GOT3 (cell line): ENCODE measurements at places on chromosomes 12 and 14.

DNA sequence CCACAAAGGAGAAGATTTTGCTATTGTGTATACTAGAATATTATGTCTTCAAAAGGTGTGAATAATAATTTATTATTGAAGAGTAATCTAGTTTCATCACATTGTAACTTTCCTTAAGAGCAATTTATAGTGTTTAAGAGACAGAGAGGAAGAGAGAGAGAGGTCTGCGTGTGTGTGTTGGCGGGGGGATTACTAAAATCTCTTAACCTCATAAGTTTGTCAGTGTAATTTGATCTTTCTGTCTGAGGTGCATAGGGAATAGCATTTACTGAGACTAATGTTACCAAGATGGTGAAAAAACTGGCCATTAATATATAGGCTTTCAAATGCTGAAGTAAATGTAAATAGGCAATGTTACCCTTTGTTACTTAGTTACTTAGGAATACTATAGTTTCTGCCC is 48.2 kb upstream of the BTG1 start:
- DNase-seq, result no peak

- no peak for DNase-seq
Observed at GRCh38 chr12:22828066-22828465, 203.1 kb downstream of the ETNK1 start.

DNA sequence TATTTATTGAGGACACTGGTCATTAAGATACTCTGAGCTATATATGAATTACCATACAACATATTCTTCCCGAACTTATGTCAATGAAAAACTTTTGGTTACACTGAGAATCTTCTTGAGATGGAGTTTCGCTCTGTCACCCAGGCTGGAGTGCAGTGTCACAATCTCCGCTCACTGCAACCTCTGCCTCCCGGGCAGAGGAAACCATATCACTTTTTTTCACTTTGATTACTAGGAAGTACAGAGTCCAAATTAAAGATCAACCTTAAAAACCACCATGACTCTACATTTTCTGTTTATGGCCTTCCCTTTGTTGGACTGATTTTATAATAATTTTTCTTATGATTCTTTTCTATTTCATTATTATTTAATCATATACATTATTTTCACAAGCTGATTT is 336.5 kb downstream of the FSCB start:
- DNase-seq, result no peak

DNA sequence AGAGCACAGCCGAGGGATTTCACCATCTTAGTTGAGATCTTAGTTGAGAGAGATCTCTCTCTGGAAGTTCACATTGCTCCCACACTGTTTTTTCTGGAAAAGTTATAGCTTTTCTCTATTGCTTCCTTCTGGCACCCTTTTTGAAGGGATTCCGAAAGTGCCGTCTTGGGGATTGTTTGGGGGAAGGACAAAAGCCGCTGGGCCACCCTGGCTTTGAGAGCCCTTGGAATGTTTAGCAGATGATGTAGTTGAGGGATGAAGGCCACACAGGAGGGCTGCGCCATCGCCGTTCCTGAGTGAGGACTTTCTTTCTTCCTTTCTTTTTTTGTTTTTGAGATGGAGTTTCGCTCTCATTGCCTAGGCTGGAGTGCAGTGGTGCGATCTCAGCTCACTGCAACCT is 17.7 kb downstream of the PLEKHG3 start:
- no peak for DNase-seq

DNA sequence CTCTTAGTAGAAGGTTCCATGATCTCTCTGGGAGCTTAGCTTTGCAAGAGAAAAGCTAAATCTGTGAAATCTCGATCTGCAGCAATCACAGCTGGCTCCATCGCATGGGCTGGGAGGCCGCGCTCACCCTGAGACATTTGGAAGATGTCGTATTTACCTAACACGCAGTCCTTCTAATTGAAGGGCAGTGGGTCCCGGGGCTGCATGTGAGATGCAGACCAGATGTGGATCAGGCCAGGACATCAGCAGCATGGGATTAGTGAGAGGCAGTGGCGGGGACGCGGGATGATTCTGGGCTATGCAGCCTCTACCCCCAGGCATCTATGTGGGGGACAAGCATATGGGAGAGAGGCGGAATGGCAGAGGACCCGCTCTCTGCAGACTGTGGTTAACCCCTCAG is 312.4 kb upstream of the RTL1 start:
- no peak for DNase-seq

- no peak for DNase-seq
Observed at GRCh38 chr12:104750061-104750460, 208.0 kb downstream of the SLC41A2 start.

DNA sequence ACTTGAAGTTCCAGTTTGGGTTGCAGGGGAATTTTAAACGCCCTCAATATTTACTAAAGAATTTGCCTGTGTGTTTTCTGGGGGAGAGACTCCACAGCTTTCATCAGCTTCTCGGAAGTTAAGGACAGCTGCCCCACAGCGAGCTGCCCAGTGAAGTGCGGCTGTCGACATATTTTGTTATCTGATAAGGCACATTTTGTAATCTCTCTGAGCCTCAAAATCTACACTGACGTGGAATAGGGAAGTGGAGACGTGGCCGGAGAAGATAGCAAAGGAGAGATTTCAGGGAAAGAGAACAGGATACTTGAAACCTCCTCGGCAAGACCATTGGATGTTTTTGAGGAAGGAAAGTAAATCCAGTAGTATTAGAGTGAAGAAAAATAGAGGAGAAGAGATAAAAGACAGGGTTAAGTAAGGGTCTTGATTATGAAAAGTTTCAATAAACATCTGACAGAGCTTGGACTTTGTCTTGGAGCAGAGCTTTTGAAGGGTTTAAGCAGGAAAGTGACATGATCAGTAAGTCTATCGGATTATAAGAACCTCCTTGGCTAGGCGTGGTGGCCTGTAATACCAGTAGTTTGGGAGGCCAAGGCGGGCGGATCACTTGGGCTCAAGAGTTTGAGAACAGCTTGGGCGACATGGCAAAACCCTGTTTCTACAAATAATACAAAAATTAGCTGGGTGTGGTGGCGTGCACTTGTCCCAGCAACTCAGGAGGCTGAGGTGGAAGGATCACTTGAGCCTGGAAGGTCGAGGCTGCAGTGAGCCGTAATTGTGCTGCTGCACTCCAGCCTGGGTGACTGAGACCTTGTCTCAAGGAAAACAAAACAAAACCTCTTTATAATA is 1.1 kb downstream of the POLR3B start:
- DNase-seq, result no peak

DNA sequence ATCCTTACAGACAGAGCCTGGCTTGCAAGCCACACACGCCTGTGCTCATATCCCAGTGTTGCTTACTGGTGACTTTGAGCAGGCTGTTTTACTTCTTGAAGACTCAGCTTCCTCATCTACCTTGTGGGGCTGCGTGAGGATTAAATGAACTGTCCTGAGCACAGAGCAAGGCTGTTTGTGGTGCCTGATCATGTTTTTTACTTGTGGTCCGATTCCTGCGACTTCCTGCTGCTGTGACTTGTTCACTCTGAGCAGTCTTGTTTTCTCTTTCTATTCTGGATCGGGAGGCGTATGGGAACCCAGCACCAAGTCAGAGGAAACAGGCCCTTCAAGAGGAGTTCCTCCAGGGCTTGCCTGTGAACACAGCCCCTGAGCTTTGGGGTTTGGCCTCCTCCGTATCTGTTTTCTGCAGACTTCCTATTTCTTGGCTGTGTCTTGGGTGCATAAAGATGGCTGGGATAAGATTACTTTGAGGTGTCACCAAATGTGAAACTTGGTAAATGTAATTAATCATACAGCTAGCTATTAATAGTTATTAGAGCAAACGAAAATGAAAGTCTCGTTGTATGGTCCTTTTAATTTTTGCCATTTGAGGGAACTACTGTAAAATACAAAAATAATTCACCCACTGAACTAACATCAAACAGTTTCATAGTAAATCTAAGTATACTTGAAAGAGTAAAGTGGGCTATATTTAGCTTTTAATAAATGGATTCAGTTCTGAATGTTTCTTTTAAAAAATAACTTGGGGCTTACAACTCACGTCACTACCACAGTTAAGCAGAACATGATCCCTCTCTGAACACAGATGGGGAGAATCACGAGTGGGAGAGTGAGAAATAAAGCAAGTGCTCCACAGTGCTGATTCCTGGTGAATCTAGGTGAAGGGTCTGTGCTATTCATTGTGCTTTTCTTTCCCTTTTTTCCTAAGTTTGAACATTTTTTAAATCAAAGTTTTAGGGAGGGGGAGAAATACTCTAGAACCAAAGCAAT is 251.5 kb downstream of the FOXN3 start:
- DNase-seq, result no peak

DNA sequence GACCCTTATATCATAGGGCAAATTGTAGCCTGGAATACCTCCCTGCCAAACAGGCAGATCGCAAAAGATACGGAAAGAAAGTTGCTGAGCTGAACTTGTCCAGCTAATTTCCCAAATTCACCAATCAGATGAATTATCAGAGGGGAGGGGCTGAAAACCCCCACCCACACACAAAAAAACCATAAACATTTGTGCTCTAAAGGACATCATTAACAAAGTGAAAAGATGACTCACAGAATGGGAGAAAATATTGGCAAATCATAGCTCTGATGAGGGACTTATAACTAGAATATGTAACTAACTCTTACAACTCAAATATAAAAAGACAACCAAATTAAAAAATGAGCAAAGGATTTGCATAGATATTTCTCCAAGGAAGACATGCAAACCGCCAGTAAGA is 36.3 kb downstream of the PTHLH start:
- DNase-seq, result no peak

GRCh38 chr12:111270239-111270638 is 98.7 kb downstream of the PHETA1 start:
- no peak for DNase-seq

- no peak for DNase-seq
Observed at GRCh38 chr12:80195074-80195726, 95.9 kb downstream of the OTOGL start.

DNA sequence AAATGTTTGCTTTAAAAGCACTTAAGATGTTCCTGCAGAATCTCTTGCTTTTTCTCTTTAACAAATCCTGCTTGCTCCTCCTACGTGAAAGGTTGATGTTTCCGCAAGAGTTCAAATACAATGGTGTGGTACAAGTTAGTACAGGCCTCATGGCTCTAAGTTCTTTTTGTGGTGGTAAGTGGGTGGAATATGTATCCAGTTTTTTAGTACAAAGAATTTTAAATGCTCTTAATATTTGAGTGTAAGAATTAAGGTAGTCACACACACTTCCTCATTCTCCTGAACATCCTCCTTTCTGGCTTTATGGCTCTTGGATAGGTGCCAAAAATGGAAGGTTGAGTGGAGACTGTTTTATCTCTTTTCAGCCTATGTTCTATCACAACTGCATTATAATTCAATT is 1.8 kb downstream of the OTOGL start:
- DNase-seq, result no peak

- DNase-seq, result no peak
Observed at GRCh38 chr14:67814821-67815220, 1.6 kb downstream of the ZFYVE26 start.

DNA sequence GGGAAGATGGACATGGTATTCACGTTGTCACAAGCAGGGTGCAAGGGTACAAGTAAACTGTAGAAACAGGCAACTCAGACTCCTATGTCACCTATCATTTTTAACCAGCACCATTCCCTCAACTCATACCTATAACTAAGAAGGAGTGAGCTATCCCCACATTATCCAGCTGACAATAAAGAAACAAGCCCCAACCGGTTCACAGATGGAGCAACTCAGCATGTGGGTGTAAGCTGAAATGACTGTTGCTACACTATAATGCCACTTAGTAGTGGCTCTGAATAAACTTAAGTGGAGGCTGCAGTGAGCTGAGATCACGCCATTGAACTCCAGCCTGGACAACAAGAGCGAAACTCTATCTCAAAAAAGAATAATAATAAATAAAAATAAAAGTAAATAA is 829.5 kb upstream of the MDGA2 start:
- no peak for DNase-seq

DNA sequence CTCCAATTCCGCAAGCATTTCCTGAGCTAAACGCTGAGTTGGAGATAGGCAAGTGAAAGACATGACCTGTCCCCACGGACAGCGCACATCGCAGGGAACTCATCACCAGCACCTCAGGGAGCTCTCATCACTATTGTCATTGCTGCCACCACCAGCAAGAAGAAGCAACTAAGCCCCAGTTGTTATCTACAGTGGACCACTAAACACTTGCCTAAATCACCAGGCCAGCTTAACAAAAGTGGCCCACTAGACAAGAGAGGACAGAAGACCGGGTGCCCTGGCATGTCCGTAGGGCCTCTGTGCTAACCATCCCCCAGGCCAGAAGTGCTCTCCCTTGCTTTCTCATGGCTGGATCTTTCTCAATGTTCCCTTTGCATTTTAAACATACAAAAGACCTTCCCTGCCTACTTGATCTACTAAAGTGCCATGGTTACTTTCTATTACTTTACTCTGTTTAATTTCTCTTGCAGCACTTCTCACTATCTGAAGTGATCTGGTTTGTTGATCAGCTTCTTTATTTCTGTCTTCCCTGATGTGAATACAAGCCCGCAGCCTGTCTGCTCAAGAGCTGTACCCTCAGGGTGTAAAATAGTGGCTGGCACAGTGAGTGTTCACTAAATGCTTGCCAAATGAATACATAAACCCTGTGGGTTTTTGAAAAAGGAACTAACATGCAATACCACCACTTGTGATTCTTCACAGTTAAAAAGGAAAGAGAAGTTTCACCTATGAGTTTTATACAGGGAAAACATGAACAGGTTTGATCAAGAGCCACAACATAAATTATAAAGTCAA is 60.9 kb upstream of the RFLNA start:
- no peak for DNase-seq

GRCh38 chr12:80643961-80644360 is 63.5 kb upstream of the MYF6 start:
- no peak for DNase-seq

- no peak for DNase-seq
Observed at GRCh38 chr14:103772078-103772712, 56.6 kb downstream of the ZFYVE21 start.

- no peak for DNase-seq
Observed at GRCh38 chr12:124077701-124078100, 104.7 kb downstream of the ZNF664 start.

GRCh38 chr12:102484428-102484958 is 4.1 kb upstream of the IGF1 start:
- no peak for DNase-seq

DNA sequence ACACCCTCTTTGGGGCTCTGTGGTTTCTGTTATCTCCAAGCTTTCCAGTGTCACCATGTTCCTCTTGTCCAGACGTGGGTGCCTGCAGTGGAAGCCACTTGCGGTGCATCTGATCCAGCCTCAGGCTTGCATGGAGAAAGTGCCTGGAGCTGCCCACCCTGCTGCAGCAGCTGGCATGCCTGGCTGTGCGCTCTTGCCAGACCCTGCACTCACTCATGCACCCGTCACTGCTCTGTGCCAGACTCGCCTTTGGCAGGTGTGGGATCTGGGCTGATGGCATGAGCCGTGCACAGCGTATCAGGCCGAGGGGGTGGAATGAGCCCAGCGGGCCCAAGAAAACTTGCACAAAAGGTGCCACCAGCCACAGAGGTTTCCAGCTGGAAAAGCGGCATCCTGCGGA is 105.1 kb downstream of the MNAT1 start:
- DNase-seq, result no peak

DNA sequence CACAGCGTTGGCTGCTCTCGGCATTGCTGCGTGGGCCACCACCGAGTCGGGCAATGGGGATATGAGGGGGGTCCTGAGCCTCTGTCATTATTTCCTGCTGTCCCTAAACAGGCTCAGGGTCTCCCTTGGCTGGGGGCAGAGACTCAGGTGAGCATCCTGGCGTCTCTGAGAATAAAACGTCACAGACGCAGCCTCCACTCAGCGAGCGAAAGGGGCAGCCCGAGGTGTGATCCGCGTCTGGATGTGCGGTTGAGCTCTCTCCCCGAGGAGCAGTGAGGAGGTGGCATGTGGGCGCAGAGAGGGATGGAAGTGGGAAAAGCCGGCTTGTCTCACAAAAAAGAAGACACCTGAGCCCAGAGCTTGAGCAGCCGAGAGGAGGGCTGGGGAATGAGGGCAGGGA is 62.6 kb downstream of the GALNT9 start:
- DNase-seq, result no peak
